ENCODE measurements at places on chromosomes 12 and 14.

DNA sequence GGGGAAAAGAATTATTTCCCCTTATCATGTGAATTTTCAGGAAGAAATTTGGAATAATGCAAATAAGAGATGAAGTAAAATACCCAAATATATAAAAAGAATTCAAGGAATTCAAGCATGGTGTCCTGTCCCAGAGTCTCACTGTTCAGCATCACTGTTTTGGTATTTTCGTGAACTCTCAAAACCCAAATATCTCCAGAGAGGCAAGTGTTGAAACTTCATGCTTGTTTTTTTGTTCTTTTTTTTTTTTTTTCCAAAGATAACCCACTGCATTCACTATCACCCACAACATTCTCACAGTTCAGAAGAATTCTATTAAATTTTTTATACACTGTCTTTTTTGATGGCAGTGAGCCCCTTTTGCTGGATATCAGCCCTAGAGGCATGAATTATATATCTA is 354.9 kb downstream of the DIO2 start:
- DNase-seq: no peak

DNA sequence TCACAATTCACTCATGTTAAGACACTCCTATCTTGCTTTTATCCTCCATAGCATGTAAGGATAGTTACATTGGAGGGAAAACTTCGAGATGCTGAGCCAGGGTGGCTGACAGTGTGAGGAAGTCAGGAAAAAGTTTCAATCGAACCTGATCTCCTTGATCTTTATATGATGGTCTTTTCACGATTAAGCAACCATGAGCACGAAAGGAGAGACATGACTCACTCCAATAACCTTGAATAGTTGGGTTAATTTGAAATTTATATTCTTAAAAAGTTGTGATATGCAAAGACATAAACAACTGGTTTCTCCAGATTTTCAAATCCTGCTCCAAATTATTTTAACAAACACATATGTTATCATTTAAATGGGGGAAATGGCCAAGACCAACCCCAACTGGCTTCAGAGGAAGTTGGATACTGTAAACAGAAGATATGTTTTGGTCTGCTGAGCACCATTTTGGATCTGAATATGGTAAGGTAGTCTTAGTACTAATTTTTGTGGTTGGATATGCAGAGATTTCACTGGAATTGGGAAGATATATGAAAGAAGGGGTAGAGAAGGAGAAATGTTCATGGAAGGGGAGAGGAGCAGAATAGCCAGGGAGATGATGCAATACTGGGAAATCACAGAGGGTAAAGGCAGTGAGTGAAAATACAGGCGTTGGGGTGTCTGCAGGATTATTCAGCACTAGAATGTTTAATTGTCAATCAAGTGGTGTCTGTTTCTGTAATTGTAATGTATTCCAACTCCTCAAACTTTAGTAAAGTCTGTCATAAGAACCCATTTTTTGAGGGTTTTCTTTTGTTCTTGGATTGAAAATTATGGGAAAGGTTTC is 185.2 kb upstream of the SLC38A2 start:
- no peak for DNase-seq

- peak; percentile 78 for DNase-seq
Observed at GRCh38 chr12:128994856-128995255, 141.6 kb downstream of the GLT1D1 start.

DNA sequence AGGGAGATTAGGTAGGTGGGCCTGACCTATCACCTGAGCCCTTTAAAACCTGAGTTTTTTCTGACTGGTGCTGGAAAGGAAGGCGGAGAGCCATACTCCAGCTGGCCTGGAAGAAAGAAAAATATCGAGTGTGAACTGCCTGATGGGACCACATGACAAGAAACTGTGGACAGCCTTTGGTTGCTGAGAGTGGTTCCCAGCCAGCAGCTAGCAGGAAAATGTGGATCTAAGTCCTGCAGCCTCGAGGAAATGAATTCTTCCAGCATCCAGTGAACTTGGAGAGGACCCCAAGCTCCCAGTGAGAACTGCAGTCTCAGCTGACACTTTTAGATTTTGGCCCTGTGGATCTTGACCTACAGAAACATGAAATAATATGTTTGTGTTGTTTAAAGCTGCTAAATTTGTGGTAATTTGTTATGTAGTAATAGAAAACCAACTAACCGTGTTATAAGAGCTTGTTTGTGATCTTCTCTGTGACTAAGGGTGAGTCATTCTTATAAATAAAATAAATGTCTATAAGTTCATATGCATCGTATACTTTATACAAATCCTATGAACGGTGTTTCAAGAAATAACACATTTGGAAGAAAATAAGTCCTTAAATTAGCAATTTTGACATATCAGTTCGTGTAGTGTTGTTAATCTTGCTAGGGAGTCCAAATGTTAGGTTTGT is 359.6 kb downstream of the BMP4 start:
- DNase-seq: peak; percentile 48

GRCh38 chr12:121443193-121443870 is 43.4 kb downstream of the RNF34 start:
- peak; percentile 81 for DNase-seq

- no peak for DNase-seq
Observed at GRCh38 chr14:36485773-36486172, 34.3 kb downstream of the NKX2-1 start.

DNA sequence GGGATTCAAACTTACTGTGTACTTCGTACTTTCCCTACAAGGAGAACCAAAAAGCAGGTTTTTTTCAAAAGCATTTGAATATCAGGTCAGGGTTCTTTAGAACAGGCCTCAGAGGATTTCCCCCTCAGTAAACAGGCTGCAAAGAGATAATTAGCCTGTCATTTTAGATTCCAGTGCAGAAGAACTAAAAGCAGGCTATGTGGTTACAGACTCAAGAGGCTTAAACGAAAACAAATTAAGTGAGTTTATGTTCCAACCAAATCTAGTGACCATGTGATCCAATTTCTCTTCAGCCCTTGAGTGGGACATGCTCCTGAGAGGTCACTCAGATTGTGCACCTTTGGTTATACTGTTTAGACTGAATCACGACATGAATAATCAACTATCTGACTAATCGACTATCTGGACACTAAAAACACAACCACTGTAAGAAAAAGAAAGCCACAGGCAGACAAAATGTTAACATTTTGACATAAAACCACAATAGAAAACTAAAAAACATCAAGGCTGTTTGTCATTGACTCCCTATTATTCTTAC is 4.5 kb downstream of the TMED8 start:
- DNase-seq: no peak

DNA sequence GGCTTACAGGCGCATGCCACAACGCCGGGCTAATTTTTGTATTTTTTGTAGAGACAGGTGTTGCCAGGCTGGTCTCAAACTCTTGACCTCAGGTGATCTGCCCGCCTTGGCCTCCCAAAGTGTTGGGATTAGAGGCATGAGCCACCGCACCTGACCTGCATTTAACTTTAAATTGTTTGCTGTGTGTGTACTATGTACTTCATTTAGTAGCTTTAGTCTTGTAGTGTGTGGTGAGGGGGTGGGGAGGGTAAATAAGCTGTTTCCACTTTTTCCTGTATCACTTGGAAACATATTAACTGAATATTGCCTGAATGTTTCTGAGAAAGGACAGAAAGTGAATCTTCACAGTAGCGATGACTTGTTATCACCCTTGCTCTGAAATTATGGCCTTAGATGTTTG is 8.5 kb downstream of the DLST start:
- no peak for DNase-seq

DNA sequence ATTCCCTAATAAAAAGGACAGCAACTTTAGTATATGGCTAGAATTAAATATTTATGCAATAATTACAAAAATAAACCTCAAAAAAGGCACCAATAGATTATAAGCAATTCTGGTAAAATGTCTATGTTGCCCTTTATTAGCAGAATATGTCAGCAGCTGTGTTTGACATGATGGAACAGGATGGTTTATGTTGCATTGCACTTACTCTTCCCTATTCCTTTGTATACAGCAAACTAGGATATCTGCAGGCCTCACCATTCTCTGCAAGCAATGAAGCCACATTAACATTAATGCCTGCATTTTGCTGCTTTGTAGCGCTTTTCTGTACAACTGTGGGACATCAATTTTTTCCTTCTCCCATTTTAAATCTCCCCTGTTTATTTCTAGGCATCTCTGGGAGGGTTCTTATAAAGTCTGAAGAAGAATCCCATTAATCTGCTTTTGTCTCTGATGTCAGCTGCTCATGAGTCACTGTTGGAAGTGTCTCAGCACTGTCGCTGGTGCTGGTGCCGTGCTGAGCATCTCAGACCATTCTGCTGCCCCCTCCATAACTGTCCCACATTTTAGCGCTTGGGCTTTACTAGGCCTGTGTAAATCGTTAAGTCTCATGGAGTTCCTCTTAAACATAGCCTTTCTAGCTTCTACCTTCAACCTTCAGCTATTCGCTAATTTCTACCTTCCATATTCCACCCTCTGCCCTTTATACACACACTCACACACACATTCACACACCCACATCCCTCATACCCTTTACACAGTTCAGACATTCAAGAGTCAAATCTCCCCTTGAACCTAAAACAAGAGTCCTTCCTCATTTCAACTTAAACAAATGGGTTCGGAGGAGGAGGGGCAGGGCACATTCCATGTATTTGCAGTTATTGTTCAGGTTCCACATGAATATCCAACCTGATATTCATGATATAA is 64.4 kb upstream of the TRHDE start:
- DNase-seq: no peak

DNA sequence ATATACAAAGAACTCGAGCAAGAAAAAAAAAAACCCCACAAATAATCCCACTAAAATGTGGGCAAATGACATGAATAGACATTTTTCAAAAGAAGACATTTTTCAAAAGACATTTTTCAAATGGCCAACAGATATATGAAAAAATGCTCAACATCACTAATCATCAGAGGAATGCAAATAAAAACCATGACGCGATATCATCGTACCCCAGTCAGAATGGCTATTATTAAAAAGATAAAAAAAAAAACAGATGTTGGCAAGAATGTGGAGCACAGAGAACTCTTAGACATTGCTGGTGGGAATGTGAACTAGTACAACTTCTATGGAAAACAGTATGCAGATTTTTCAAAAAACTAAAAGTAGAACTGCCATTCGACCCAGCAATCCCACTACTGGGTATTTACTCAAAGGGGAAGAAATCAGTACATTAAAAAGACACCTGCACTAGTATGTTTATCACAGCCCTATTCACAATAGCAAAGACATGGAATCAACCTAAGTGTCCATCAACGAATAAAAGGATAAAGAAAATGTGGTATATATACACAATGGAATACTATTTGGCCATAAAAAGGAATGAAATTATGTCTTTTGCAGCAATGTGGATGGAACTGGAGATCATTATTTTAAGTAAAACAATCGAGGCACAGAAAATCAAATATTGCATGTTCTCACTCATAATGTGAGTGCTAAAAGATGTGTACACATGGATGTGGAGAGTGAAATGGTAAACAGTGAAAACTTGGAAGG is 16.3 kb downstream of the ZBTB39 start:
- DNase-seq: no peak

- no peak for DNase-seq
Observed at GRCh38 chr14:85235868-85236267, 294.1 kb upstream of the FLRT2 start.

DNA sequence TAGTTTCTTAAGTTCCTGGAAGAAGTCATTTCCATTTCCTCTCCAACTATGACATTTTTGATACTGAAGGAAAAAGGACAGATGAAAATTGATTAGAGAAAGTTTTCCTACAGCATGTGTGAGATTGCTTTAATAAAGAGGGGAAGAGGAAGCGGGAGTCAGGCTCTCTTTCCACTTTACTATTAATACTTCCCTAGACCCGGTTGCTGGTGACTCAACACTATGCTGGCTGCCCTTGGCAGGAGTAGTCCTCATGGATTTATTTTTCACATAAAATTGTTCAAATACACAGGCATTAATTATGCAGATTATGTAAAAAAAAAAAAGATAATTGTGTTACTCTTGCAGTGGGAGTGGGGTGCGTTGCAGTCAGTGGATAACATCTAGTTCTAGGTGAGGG is 293.4 kb downstream of the EGLN3 start:
- DNase-seq: no peak

- DNase-seq: no peak
Observed at GRCh38 chr14:75896341-75896740, 85.5 kb downstream of the TGFB3 start.

DNA sequence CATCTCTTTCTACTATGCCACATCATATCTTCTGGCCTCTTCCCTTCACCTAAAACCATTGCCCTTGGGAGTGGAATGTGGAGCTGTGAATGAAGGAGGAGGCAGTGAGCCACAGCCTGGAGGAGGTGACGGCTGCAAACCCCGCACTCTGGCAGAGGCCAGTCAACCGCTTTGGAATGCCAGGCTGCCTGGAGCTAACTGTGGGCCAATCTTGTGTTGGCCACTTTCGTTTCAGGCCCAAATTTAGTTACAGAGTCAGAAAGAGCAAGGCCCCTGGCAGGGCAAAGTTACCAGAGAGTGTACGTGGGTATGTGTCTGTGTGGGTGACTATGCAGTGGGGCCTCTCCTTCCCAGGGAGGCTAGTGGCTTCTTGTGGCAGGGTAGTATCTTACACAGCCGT is 40.1 kb downstream of the CACNA1C start:
- DNase-seq: no peak
